Midbrain (tissue), 1 donor: ENCODE measurements at places on chromosomes 6 and 20.

- DNase-seq: no peak
These were observed 58.9 kb upstream of the L3MBTL3 start for GRCh38 chr6:129959358-129959930.

DNA sequence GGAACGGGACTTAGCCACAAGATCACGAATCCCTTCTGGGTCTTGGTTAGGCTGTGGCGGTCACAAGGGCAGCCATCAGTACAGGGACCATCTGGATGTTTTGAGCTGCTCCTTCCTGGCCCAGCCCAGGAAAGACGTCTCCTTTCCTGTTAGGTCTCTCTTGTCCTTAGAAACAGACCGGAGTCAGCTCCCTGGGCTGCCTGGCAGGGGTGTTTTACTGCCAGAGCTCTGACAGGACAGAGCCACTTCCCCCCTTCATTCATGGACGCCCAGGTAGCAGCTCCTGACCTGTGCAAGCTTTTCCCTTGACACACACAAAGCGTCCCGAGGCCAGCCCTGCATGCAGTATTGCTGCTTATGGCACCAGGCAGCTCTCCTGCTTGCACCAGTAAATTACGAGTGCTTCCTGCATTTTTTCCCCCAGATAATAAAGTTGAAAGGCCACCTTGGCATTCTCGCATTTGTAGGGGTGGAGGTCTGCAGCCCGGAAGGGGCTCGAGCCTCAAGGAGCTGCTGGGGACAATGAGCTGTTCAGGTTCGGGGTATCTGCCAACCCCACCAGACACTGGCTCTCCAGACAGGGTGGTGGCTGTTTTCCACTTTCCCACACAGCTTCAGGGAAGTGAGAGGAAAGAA is 87.4 kb downstream of the NOL4L start:
- no peak for DNase-seq

DNA sequence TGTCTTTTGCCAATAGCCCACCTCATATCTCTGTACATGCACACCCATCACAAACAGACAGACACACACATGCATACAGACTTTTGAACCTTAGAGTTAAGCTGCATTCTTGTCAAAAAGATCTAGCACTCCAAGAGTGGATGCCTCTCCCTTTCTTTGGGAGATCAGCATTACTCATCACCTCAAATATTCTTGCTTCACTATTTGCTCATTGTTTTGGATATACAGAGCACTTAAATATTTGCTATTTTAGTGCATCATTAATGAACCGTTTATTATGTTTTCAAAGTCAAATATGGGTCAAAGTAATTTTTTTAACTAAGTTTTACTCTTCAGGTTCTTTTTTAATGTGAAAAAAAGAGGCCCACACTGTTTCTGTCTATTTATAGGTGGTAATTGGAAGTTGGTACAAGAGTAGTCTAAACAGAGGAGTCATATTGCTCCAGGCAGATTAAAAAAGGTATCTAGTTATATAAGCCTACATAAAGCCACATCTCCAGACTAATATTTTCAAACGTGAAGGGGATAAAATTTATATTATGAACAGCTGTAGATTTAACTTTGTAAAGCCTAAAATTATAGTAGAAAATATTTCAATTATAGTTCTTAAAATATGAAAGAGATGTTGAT is 102.6 kb downstream of the FLRT3 start:
- no peak for DNase-seq

DNA sequence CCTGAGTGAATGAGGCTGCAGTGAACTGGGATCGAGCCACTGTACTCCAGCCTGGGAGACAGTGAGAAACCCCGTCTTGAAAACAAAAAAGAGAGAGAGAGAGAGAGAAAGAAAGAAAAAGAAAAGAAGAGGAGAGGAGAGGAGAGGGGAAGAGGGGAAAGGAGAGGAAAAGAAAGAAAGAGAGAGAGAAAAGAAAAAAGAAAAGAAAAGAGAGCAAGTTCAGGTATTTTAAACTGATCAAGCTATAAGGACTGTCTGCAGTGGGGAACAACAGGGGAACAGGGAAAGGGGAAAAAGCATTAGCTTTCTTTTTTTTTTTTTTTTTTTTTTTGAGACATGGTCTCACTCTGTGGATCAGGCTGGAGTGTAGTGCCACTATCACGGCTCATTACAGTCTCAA is 2.5 kb downstream of the CGA start:
- DNase-seq: no peak

GRCh38 chr6:125810445-125810844 is 19.7 kb downstream of the NCOA7 start:
- DNase-seq: no peak

DNA sequence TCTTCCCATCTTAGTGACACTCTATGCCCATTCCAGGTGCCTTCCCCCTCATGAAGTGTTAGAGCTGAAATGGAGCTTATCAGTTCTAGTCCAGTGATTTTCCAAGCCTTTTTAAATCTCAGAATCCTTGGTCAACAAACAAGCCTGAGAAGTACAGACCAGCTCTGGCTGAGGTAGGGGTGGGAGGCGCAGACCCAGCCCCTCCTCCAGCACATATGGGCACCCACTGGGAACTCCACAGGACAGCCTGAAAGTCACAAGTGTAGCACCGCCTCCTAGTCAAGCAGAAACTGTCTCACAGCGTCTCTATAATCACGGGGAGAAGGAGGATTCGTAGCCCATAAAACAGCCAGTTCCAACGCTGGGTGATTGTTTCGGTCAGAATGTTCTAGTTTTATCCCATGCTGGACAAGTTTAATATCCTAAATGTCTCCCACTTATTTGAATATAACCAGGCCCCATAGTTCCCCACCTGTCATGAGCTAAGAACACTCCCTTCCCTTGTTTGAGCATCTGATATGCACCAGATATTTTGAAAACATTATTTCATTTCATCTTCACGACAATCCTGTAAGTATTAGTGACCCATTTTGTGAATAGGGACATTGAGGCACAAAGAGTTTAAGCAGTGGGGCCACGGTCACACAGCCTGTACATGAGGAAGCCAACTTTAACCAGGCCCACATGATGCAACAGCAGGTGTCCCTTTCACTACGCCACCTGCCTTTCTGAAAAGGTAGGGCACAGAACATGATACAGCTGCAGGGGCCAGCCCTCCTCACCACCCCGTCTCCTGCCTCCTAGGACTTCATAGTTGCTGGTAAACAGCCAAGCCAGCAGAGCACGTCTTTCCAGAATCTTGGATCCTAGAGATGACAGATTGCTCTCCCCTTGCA is 40.1 kb downstream of the TRAF3IP2 start:
- DNase-seq: no peak

- no peak for DNase-seq
These were observed 5.1 kb upstream of the MAP1LC3A start for GRCh38 chr20:34553366-34553867.
